ENCODE measurements at places on chromosomes 7 and 10.

DNA sequence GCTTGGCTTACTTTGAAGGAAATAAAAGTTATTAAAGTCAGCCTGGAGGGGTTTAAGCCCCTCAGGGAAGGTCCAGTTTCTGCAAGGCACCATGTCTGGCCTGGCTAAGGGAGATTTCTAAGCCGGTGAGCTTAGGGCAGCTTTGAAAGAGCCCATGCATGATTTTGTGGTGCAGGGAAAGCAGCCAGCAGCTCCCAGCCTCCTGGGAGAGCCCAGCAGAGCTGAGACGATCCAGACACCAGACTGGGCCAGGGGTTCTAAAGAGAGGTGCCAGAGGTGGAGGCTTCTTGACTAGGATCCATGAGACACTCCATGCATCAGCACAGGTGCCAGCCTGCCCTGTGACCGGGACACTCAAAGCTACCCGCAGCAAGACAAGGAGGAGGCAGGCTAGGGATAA lies 59.6 kb upstream of the MKX start:
- DNase-seq: no peak

DNA sequence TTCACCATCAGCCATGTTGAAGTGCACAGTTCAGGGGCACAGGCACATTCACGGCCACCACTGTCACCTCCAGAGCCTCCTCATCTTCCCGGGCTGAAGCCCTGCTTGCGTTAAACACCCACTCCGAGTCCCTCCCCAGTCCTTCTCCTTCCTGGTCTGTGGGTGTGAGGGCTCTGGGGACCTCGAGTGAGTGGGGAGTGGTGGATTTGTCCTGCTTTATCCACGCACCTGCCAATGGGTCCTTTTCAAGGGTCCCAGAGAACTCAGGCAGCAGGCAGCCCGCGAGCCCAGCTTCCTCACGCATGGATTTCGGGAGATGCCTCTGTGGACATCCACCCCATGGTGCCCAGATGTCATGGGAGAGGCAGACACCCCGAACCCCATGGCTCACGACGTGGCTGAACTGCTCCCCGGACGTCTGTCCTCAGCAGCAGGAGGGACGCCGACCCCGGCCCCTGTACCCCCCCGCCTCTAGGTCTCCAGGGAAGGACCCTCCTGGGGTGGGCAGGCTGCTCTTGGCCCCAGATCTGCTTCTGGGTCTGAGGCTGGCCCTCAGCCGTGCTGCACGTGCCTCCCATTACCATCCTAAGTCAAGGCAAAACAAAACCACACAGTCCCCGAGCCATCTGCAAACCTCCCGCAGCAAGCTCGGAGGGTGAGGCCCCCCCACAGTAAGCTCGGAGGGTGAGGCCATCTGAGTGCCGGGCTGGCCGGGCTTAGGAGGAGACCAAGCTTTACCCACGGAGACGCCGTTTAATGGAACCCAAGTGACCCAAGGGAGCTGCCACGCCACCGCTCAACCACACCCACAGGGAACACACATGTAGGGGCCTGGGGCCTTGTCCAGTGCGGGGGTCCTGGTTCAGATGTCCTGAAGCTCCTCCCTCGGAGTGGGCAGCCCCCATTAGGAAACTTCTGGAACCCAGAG lies 9.0 kb downstream of the CYP2W1 start:
- no peak for DNase-seq

DNA sequence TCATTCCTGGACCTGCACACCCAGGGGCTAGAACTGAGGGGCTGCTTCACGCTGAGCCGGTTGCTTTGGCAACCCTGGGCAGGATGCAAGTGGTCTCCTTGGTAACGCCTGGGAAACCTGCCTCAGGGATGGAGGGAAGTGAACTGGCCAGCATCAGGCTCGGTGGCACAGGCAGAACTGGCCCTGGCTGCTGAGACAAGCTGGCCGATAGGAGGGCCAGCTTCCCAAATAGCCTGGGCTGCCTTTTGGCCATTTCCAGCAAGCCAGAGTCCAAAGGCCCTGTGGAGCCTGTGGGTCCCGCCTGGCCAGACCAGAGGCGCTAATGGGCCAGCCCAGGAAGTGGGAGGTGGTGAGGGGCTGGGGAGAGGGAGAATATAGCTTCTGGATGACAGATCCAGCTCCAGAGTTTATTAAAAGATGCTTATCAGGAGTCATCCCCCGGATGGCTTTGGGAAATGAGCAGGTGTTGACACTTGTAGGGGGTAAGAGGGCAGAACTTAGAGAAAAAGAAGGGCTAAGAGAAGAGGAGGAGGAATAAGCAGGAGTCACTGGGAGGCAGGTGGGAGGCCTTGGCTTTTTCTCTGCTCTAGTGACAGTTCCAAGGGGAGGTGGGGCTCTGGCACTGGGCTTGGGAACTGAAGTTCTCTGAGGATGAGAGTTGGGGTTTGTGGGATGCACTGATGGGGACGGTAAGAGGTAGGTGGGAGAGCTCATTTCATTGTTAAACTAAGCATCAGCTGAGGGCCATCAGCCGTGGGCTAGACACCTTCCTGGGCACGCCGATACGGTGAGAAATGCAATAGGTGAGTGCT lies 9.6 kb downstream of the NEURL1 start:
- DNase-seq: no peak

DNA sequence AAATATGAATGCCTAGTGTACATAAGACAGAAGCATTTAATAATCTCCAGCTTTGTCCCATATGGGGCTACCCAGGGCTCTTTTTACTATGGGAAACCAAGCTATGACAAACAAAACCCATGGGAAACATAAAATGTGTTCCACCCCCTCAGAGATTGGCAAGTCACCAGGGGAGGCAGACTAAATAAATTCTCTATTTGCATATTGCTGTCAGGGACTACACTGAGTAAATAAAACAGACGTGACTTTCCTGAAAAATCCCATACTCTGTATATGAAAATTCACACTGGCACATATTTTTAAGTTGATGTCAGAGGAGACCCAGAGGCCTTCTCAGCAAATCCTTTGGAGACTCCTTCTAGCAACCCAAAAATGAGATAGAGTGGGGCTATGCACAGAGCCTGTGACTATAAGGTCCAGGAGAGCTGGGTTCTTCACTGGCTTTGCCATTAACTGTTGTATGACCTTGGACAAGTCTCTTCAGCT lies 44.0 kb upstream of the HPSE2 start:
- DNase-seq: no peak

DNA sequence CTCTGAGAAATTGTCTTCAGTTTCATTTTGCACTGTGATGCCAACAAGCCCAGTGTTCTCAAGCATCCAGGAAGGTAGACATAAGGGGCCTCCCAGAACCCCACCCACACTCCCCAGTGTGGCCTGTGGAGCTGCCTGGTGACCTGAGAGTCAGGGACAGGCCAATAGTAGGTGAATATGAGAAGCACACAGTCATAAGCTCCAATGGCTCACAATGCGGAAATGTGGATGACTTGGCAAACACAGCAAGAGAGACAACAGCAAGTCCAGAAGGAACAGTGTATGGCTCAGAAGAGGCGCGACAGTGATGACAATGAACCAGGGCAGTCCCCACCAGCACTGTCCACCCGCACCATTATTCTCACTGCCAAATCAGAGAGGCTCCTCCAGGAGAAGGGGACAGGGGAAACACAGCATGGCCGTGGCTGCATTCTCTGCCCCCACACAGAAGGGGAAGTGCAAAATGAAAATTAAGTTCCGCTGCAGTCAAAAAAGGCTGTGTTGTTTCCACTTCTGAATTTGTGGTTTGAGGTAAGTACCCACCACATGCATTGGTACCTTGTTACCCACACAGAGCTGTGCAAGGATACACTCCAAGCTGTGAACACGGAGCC lies 419.8 kb downstream of the GRID1 start:
- DNase-seq: no peak

DNA sequence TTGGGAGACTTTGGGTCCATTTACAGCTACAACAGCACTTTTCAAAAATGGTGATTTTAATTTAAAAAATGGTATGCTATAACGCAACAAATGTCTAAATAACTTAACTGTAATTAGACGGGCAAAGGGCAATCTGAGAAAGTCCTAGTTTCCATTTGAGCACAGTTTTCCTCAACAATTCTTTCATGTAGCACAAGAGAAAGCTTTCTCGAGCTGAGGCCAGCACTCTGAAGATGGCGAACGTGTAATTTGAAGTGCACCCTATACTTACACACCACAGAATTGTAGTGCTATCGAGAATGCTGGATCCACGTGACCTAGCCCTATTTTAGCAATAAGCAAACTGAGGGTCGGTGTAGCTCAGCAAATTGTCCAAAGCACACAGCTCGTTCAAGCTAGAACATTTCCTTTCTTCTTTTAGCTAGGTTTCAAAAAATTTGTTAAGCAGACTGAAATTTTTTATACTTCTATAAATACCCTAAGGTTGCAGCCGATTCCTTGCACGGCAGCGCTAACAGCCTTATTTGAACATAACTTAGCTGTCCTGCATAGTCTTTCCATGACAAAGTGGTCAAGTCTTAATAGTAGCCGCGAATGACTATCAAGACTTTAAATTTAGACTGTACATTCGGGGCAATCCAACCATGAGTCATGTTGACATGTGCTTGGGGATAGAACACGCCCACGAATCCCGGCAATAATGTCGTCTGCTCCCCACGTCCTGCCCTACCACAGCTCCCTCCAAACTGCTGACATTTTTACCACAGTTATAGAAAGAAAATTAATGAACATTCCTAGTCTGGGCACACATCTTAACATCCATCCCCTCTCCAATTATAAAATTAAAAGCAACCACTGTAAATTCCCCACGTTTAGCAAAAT lies 10.0 kb downstream of the KLF6 start:
- DNase-seq: no peak

All from NCI-H1436 (cell line).